ENCODE measurements at places on chromosomes 12 and 14. TPM values are rescaled to one million over a fixed set of nuclear protein-coding genes. Genes with fewer than 3 reads are reported as not detected.

Gene DTX1
- total RNA-seq: not detected

Gene ANKS1B
- total RNA-seq: 0.11 TPM

Gene CACNA2D4
- total RNA-seq: 0.10 TPM

Gene CPNE6
- total RNA-seq: not detected

Gene TSPAN19
- not detected for total RNA-seq

Gene CLEC4C
- total RNA-seq: not detected

Gene MAP1LC3B2
- total RNA-seq: 1.1 TPM

Gene KLRD1
- total RNA-seq: not detected

Gene ACRBP
- total RNA-seq: not detected

All from foreskin keratinocyte (primary cell).